ENCODE measurements at places on chromosomes 16 and 17. TPM values are rescaled to one million over a fixed set of nuclear protein-coding genes. Genes with fewer than 3 reads are reported as not detected.

Gene HAS3
- total RNA-seq = 2.1 TPM

DNA sequence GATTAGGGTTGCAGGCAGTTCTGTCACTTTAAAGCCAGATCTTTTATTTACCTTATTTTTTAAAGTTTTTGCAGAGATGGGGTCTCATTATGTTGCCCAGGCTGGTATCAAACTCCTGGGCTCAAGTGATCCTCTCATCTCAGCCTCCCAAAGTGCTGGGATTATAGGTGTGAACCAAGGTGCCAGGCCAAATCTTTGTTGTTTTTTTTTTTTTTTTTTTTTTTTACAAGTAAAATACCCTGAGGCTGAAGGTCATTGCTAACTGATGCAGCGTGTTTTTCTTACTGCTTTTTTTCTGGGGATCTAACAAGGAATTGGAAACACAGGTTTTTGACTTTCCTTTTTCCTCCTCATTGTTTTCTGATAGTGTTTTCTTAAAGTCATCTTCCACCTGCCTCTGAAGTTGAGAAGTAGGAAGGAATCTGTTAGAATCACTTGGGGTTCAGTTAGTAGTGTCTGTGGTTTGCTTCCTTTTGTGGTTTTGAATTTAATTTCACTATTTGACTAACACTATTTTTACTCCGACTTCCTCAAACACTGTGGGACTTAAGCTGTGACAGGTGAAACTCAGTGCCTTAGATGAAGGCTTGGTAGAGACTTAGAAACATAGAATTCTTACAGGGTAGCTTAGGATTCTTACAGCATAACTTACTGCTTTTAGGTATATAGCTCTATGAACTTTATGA, 22.2 kb downstream of the CLTC start:
- no peak for DNase-seq

DNA sequence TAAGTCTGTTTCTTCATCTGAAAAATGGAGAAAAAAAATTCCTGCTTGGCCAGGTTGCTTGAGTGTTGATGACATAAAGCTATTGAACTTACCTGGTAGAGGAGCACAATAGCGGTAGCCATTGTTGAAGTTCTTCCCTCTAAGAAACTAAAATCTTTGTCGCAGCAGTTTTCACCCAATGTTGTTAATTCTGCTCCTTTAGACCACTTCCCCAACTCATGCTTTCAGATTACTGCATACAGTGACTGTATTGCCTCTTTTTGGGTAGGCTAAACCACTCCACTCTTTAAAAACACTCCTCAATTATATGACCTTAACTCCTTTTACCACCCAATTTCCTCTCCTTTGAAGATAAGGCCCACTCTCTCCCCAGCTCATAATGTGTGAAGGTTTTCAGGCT, 35.7 kb upstream of the CCL2 start:
- DNase-seq = no peak

- no peak for DNase-seq
These were observed at the start of gene B4GALNT2 for GRCh38 chr17:49132699-49133364. Gene B4GALNT2, plus strand, starts transcription at chr17:49132769. Its CDS starts 24 bp downstream, at chr17:49132793.

DNA sequence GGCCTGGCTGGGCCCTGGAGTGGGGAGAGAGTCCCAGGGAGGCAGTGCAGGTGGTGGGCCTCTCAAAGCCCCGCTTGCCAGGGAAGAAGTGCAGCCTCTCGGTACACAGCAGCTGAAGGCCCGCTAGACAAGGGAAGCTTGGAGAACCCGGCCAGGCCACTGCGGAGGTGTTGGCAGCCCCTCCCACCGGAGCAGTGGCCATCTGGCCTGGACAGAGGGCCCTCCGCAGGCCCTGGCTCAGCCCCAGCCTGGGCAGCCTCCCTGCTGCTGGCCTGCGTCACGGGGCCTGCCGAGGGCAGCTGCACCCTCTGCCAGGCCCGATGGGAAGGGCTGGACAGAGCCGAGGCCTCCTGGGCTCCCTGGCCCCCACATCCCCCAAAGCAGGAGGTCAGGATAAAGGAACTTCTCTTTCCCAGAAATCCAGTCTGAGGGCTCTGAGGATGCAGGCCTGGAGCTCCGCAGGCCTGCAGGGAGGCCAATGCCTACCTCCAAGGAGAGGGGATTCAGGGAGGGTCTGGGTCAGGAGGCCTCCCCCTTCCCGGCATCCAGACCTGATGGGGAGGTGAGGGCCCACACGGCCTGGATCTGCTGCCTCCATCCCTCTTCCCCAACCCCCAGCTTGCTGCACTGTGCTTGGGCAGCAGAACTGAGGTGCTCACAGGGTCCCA, 4.3 kb downstream of the SPPL2C start:
- DNase-seq = no peak

Gene MYH3
- total RNA-seq = 0.63 TPM

GRCh38 chr17:55281649-55282378, 17.1 kb downstream of the HLF start:
- no peak for DNase-seq

DNA sequence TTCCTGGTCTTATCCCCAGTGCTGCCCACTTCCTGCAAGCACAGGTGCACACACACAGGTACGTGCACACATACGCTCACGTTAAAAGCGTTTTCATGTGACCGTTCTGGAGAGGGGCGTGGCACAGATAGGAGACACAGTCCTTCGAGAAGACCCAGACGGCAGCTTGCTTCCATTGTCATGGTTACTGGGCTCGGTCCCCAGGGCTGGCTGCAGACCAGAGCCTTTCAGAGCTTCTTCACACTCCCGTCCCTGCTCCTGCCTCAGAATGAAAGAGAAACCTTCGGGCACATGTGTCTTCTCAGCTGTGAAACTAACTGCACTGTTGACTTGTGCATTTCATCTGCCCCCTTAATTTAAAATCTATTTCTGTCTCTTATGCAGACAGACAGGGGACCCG, 154.2 kb downstream of the PITPNC1 start:
- no peak for DNase-seq

- DNase-seq = no peak
These were observed 140.4 kb downstream of the PMP22 start for GRCh38 chr17:15124746-15125145.

All from pancreas (tissue), 10 donors.